ENCODE measurements at places on chromosomes 2 and 18. TPM values are rescaled to one million over a fixed set of nuclear protein-coding genes. Genes with fewer than 3 reads are reported as not detected.

EML6 gene
- total RNA-seq, result 0.17 TPM

- DNase-seq, result no peak
Observed at GRCh38 chr2:222322236-222322635, 23.4 kb upstream of the PAX3 start.

FEV gene
- not detected for total RNA-seq

- peak; percentile 73 for DNase-seq
Observed at GRCh38 chr18:811892-812375, at the start of gene YES1. YES1 (minus strand) TSS chr18:812242; CDS start chr18:756827, 55,415 bp downstream.

SERPINE2 gene
- total RNA-seq, result 2.3 TPM

DPP4 gene
- total RNA-seq, result 175 TPM

HDHD2 gene
- total RNA-seq, result 15.8 TPM

DNA sequence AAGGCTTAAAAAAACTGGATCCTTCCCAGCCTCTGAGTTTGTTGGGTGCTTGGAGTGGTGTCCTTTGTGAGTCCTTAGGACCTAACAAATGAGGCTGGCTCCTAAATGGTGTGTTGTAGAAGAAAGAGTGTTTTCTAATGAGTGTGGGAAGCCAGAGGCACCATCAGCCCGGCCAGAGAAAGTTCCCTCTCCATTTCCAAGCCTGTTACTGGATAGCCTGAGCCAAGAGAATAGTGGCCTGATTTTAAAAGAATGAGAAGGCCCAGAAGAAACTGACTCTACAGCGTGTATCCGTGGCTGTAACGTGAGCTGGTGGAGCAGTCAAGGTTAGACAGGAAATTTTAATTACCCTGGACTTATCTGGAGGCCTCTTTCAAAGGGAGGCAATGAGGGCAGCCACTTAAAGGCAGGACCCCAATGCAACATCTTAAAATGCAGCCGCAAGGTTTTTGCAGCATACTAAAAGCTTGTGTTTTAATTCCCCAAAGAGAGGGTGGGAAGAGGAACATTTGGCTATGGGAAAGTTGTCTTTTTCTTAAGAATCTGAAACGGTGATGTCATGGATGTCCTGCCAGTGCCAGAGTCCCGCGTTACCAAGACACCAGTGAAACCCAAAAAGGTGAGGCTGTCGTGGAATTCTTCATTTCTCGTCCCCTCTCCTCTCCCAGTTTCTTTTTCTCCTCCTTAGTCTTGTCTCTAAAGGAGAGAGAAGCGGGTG, 4.6 kb downstream of the EFHD1 start:
- no peak for DNase-seq

GRCh38 chr2:208062113-208062512, 36.8 kb upstream of the PLEKHM3 start:
- peak; percentile 56 for DNase-seq

DNA sequence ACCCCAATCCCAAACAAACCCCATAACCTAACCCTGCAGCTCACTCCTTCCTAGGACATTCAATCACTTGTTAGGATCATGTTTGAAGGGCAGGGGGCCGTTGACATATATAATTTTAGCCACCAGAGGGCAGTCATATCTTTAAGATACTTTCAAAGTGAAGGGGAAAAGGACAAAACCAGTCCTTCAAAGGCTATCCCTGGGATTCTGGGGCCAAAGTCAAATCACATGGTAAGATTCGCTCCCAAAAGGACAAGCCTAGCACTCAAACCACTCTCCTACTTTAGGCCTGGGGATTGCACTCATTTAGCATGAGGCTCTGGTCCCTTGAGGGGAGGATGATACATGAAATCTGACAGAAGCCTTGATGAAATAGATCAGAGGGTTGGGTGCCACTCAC, 44.6 kb downstream of the HAUS1 start:
- DNase-seq, result peak; percentile 70

DNA sequence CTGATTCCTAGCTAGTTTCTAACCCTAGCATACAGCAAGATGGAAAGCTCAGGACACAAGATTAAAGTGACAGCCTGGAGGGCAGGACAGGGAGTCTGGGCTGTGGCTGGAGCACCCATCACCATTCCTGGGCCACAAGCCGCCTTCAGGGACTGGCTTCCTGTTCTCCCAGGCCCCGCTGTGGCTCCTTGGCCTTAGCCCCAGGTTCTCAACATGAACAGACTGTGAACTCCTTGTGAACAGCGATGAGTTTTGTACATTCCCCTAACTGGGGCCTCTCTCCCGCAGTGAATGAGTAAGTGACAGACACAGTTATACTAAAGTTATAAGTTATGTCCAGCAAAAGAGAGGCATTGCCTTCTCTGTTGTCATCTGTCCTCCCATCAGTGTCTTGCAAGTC, 35.9 kb upstream of the SLC14A1 start:
- DNase-seq, result no peak

DNA sequence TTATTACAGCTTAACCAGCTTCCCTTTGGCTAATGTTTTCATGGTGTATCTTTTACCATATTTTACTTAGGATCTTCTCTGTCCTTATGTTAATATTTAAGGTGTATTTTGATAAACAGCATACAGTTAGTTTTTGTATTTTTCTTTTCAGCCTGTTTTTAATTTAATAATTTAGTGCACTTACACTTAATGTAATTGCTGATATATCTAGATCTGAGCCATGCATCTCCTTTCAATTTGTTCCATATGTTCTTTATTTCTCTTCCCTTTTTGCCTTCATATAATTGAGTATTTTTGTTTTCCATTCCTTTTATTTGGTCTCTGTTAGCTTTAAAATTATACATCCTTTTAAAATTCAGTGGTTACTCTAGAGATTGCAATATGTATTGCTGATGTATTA, 78.8 kb downstream of the SMC6 start:
- DNase-seq, result no peak

GRCh38 chr2:211901226-211901846, 637.3 kb downstream of the ERBB4 start:
- no peak for DNase-seq

GRCh38 chr2:138476186-138476585, 25.4 kb upstream of the SPOPL start:
- no peak for DNase-seq

DNA sequence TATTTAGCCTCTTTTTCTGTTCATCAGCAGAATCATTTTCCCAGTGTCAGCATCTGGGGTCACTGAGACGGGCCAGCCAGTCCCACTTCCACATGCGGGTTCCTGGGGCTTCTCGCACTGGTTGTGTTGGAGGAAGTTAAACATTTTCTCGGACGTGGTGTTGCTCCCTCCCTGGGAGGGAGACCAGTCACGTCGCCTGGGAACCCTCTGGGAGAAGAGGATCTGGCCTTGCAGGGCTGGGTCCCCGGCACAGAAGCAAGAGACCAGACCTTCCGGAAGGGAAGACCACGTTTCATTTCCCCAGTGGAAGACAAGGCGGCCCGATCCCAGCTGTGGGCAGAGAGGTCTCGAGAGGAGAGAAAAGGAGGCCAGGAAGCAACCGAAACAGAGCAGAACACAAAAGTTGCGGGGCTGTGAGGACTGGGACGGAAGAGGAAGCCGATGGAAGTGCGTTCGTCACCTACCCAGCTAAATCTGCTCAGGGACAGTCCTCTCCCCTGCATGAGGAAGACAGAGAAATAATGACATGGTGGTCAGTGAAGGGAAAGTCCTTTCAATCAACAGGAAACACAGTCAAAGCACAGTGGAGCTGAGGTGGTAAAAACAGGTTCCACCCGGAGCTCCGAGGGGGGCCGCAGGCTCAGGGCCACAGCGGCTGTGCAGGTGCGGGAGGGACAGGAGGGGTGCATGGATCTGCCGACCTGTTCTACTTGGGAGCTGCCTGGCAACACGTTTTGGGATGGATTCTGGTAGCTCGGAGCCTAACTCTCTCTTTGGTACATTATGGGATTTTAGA, 144.4 kb downstream of the MBP start:
- DNase-seq, result peak; percentile 13
